ENCODE measurements at places on chromosomes 16 and 17.

DNA sequence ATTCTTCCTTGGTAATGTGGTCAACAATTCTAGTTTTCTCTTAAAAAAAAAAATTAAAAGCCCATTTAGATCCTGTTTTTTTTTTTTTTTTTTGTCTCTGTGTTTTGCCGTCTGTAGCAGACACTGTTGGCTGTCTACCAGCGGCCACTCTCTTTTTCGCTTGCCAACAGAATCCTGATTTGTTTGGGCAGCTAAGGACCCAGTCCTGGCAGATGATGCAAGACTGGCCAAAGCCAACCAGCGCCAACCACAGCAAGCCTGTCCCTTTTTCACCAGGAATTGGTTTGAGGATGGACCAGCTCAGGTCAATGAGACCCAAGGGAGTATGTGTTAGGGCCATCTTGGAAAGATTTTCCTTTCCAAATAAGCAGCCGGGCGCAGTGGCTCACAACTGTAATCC, 28.2 kb downstream of the ST3GAL2 start:
- no peak for DNase-seq

- DNase-seq, result no peak
These were observed 154.5 kb downstream of the BCAS3 start for GRCh38 chr17:60832151-60832585.

DNA sequence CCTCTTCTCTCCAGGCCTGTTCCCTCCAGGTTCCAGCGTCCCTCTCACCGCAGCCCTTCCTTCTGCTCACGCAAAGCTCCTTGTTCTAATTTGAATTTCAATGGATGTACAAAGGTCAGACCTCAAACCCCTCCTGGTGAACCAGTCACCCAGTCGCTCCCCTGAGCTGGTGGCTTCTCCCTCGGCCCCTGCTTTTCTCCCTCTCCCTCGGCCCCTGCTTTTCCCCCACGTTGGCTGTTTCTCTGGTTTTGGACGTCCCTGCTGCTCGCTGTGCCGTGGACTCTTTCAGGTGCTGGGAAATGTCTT, 8.6 kb upstream of the MSLN start:
- no peak for DNase-seq

DNA sequence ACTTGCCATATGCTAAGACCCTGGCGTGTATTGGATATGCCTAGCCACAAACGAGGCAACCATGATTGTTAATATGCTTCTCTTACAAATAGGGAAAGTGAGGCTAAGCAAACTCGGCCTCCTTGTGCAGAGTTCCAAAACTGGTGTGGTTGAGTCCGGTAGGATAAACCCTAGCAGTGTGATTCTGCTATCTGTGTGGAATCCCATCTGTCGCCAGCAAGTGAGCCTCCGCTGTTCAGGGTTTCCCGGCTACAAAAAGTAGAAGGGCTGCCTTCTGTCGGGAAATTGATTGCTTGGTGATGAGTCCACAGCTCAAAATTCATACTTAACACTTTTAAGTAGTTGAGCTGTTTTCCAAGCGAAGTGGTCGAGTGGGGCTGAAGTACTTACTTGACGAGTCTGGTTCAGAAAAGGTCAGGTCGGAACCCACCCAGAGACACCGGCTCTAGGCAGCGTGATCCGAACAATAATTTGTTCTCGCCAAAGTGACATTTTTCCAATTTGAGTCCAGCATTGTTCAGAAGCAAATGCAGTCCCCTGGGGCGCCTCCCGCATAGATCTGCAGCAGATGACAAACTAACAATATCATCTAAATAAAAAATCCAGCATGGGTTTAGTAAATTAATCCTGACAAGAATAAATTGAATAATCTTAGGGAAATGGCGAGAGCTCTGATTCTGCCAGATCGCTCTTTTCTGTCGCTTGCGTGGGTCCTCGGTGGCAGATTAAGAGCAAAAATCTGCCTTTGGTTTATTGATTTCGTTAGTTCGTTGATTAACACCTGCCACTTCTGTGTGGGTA, 686.7 kb upstream of the RBFOX1 start:
- DNase-seq, result no peak

- DNase-seq, result no peak
These were observed 304.7 kb downstream of the ZFHX3 start for GRCh38 chr16:72743011-72743761.

DNA sequence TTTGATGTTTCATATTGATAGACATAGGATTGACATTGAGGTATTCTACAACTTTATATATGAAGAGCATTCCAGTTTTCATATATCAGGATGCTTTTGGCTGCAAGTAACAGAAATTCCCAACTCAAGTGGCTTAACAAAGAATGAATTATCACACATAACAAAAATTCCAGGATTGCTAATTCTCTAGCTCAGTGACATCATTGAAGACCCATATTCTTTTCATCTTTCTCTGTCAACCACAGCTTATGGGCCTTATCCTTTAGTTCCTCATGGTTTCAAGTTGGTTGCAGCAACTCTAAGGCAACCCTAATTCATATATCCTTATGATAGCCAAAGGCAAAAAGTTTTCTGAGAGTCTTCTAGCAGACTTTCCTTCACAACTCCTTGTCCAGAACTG, 91.5 kb upstream of the HAS3 start:
- DNase-seq, result no peak

- DNase-seq, result no peak
These were observed 6.3 kb upstream of the KSR1 start for GRCh38 chr17:27449988-27450387.

GRCh38 chr16:19145010-19145409, 23.0 kb upstream of the SYT17 start:
- no peak for DNase-seq

GRCh38 chr17:77233635-77234334, 93.0 kb downstream of the SEC14L1 start:
- peak; percentile 90 for DNase-seq

GRCh38 chr17:48255759-48256158, 148.2 kb downstream of the SNX11 start:
- no peak for DNase-seq

DNA sequence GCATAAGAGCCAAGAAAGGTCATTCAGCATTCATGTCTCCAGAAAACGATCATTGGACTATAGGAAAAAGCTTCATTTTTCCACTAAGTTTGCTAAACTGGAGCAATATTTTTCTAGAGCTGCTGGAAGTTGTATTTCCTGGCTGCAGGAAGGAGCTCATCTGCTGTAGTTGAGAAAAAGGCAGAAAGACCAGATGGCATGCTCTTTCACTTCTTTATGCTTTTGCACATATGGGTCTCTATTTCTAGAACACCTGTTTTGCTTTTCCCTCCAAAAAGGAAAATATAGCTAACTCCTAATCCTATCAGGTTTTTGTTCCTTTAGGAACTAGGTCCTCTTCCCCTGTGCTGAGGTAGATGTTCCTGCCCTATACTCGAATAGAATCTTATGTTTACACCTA, 61.9 kb upstream of the HLF start:
- DNase-seq, result no peak

DNA sequence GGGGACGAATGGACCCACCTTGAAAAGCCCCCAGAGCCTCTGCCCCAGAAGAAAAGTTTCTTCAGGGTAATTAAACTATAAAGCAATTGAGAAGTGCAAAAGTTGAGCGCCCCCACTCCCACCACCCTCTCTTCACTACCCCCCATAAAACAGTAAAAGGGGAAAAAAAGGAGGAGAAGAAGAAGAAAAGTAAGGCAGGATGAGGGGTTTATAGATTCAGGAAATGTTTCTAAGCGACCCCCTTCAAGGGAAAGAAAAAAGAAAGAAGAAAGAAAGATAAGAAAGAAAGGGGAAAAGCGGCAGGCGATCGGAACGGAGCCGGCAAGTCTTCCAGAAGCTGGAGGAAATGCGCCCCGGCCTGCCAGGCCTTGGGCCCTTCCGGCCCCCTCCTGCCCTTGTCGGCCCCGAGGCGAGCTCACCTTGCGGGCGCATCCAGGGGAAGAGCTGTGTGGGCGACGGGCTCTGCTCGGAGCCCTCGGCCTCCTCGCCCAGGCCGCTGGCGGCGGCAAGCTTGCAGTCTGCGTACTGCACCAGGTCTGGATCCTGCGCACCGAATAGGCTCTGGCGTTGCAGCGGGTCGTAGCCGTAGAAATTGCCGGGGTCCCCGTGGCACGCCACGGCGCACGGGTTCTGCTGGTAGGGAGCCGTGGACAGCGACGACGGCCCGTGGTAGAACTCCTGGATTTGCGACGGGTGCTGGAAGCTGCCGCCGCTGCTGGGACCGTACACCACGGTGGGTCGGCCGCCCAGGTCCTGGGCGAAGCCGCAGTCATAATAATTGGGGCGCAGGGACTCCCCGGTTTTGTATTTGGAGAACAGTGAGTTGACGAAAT, 1.0 kb downstream of the HOXB8 start:
- no peak for DNase-seq

DNA sequence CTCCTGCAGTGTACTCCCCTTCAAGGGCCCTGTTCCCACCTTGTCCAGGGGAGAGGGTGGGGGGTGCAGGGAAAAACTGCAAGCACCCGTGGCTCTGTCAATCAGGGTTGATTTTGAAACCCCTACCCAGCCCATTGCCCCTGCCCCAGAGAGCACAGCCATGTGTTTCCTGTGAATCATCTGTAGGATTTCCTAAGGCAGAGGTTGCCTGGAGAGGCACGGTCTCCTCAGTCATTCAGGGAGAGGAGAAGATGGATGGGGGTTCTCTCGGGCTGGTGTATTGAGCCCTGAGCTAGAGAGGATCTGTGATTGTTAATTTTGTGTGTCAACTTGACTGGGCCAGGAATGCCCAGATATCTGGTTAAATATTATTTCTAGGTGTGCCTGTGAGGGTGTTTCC, 3.5 kb upstream of the AGRP start:
- DNase-seq, result no peak

DNA sequence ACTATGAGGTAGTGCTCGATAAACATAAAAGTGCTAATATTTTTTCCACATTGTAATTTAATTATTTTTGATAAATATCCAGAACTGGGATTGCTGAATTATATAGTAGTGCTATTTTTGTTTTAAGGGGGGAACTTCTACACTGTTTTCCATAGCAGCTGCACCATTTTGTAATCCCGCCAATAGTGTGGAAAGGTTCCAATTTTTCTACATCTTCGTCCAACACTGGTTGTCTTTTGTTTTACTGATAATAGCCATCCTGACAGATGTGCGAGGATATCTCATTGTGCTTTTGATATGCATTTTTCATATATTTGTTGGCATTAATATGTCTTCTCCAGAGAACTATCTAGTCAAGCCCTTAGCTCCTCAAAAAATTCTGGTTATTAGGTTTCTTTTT, 259.6 kb upstream of the KCNJ16 start:
- DNase-seq, result no peak

DNA sequence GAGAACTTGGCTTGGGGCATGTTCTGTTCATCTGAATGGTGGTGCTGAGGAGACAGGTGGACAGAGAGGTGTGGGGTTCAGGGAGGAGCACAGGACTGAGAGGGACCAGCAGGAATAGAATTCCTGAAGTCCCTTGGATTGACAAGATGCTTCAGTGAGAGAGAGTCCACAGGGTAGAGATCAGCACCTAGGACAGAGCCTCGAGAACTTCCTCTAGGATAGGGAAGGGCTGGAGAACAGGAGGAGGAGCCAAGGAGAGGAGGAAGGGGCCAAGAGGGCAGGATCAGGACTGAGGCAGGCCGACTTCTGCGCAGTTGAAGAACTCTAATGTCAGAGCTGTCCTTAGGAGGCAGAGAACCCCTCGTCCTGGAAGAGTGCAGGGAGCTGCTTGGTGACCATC, 138.4 kb downstream of the PRKCB start:
- DNase-seq, result no peak

GRCh38 chr16:11098601-11099390, 154.4 kb downstream of the CLEC16A start:
- no peak for DNase-seq

- DNase-seq, result no peak
These were observed 3.4 kb downstream of the TMEM11 start for GRCh38 chr17:21210411-21211076.

GRCh38 chr17:13027246-13027645, 9.4 kb upstream of the ELAC2 start:
- DNase-seq, result no peak

GRCh38 chr16:56549744-56550385, 15.0 kb upstream of the MT4 start:
- DNase-seq, result no peak
